ENCODE measurements at places on chromosomes 16 and 17.

DNA sequence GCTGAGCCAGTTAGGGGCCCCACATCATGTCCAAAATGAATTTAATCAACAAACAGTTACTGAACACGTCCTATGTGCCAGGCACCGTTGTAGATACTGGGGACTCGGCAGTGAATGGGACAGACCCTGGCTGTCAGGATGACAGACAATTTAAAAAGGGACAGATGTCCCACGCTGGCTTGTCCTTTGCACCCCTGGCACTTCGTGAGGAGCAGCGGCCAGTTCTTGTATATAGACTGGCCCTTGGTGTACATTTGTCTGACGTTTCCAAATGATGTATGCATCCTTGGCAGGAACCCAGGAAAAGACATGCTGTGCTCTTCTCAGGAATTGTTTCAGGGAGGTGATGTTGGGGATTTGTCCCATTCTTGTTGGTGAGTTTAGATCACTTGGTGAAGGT lies 21.1 kb downstream of the IL4R start:
- DNase-seq: no peak

GRCh38 chr17:12683299-12683698 lies 17.6 kb downstream of the MYOCD start:
- no peak for DNase-seq

DNA sequence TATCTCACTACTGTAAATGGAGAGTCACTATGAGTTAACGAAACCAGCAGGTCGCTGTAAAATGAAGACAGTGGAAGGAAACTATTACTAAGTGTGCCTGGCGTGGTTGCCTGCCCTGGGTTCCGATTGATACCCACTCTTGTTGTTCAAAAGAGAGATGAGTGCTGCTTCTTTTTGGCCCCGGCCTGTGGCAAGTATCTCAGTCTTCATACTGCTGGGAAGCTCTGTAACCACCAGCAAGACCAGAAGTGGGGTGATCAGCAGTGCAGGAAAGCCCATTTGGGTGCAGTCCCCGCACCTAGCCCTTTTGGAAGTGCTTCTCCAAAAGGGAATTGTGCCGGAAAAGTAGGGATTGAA lies 104.5 kb downstream of the SNX29 start:
- peak; percentile 53 for DNase-seq

GRCh38 chr17:60141111-60142018 lies 8.4 kb upstream of the CA4 start:
- no peak for DNase-seq

DNA sequence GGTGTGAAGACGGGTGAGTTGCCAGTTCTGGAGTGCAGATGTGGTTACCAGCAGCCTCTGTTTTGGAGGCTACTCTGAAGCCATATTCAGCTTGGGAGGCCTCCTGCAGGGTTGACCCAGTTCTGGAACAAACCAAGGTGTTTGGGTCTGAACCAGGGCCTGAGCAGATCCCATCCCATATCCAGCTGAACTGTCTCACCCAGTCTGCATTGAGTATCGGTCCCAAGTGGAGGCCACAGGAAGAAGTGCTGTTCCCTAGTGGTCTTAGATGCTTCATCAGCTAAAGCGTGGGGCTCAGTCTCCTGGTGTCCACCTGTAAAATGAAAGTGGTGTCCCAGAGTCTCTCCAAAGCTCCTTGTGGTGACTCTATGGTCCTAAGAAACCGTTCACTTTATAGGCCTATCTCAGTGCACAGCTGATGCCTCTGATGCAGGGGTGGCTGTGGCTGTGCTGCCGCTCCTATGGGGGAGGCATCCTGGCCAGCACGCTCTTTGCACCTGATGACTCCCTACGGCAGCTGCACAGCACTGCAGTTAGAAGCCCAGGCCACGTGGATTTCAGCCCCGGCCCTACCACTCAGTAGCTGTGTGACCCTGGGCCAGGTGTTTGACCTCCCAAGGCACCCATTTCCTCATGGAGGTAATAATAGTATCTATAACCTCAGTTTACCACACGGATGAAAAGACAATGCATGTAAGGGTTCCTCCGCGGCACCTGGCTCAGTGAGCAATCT lies 21.0 kb downstream of the CBX4 start:
- DNase-seq: no peak

DNA sequence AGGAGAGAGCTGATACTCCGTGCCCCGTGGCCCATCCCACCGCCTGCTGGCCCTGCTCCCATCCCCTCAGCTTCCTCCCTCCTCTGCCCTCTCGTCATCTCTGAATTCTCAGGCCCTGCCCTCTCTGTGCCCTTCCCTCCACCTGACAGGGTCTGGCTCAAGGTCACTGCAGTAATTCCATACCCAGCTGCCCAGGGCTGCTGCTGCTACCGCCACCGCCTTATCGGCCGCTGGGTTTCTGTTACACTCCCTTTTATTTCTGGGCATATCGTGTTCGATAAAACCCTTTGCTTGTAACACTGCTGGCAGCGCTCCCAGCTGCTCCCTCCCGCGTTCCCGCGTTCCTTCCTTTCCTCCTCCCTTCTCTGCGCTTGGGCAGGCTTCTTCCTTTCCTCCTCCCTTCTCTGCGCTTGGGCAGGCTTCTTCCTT lies 1.2 kb downstream of the EPN3 start:
- DNase-seq: no peak

GRCh38 chr17:16925461-16926060 lies 46.4 kb downstream of the TNFRSF13B start:
- DNase-seq: no peak

DNA sequence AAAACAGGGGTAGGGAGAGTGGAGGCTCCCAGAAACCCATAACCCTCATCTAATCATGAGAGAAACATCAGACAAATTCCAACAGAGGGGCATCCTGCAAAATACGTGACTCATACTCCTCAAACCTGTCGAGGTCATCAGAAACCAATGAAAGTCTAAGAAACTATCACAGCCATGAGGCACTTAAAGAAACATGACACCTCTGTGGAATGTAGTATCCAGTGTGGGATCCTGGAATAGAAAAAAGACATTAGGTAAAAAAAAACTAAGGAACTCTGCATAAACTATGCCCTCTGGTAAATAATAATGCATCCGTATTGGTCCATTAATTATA lies 16.4 kb downstream of the CDH5 start:
- no peak for DNase-seq

GRCh38 chr16:72876221-72876620 lies 171.7 kb downstream of the ZFHX3 start:
- peak; percentile 1 for DNase-seq

- no peak for DNase-seq
Measured at GRCh38 chr16:16983582-16983981, 487.2 kb downstream of the XYLT1 start.

GRCh38 chr17:73462823-73463222 lies 151.0 kb upstream of the CDC42EP4 start:
- no peak for DNase-seq

DNA sequence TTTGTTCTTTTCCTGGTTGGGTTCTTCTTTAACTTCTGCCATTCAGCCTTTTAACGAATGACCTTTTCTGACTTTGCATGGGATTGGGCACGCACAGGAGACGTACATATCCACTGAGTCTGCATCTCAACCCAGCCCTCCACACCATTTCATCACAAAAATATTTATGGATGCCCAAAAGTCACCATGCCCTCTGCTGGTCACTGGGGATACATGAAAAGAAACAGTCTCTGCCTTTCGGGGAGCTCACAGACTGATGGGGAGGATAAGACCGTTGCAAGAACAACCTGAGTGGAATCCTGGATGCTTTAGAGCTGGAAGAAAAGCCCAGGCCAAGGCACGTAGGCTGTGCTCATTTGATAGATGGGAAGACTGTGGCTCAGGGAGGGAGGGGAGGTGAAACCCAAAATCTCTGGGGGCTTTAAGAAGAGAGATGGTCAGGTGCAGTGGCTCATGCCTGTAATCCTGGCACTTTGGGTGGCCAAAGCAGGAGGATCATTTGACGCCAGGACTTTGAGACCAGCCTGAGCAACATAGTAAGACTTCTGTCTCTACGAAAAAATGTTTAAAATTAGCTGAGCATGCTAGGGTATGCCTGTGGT lies 7.9 kb upstream of the MT2A start:
- no peak for DNase-seq

GRCh38 chr16:57611706-57612105 lies 16.7 kb upstream of the ADGRG1 start:
- DNase-seq: no peak

- no peak for DNase-seq
Measured at GRCh38 chr17:4706121-4706520, 2.2 kb upstream of the PELP1 start.

- DNase-seq: no peak
Measured at GRCh38 chr17:83125515-83126274, 46.3 kb downstream of the METRNL start.

- no peak for DNase-seq
Measured at GRCh38 chr17:49834118-49834743, 13.6 kb downstream of the TAC4 start.

- no peak for DNase-seq
Measured at GRCh38 chr17:77867308-77867781, 91.2 kb upstream of the TNRC6C start.
